Inflammatory macrophage (primary cell): ENCODE measurements at places on chromosomes 3 and 15.

DNA sequence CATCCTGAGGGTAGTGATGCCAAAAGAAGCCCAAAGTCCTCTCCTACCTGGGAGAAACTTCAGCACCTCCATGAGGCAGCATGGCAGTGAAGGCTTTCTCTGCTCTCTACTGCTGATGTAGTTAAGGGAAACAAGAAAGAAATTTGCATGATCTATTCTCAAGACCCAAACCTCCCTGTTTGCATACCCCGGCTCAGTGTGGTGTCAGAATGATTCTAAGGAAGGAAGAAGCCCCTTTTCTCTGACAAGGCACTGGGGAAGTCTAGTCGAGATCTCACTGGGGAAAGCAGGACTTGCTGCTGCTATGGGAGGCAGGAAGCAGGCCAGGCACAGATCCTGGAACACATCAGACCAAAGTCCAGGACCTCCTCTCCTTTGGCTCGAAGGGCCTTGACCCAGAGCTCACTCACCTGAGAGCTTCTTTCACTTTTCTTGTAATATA is 89.4 kb upstream of the ICE2 start:
- DNase-seq: no peak

GRCh38 chr3:177978946-177979345 is 557.3 kb upstream of the KCNMB2 start:
- DNase-seq: no peak

- no peak for DNase-seq
Observed at GRCh38 chr15:75687486-75688277, 25.0 kb downstream of the CSPG4 start.

GRCh38 chr3:194951931-194952582 is 266.4 kb downstream of the FAM43A start:
- DNase-seq: no peak

DNA sequence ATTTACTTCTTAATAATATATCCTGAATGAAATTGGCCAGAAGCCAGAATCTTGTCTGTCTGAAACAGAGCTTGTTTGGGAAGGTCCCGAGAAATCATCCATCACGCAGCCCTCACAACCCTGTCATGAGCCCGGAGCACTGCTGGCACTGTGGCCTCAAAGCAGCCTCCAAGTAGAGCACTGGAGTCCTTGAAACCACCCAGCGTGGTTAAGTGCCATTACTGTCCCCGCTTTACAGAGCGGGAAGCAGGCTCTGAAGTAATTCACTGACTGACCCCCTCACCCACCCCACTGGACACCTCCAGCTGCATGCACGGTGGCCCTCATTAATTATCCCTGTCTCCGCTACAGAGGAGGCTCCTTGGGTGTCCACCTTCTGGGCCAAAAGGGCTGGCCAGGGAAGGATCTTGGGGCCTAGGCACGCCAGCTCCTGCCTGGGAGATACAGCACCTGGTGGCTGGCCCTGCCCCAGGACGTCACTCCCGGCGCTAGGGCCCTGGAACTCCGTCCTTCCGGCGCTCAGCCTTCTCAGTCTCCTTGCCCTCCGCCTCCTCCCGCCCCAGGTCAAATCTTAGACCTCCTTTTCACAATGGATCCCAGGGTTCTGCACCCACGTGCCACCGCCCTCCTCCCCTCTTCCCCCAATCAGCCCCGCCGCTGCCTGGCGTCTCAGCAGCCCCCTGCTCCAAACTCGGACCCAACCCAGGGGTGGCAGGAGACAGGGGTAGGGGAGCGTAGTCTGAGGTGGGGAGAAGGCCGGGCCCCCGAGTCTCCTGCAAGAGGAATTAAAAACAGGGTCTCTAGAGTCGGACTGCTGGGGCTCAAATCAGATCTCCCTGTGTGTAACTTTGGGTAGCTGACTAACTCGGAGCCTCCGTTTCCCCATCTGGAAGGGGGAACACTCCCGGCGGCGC is 1.1 kb downstream of the TKT start:
- DNase-seq: peak; percentile 46

- DNase-seq: peak; percentile 69
Observed at GRCh38 chr3:153026026-153026425, 136.0 kb upstream of the RAP2B start.

GRCh38 chr3:8647137-8647985 is 2.8 kb upstream of the SSUH2 start:
- DNase-seq: no peak

- DNase-seq: no peak
Observed at GRCh38 chr3:167691366-167691765, 37.6 kb upstream of the WDR49 start.

- DNase-seq: no peak
Observed at GRCh38 chr3:76565496-76566210, 474.2 kb upstream of the ROBO2 start.

DNA sequence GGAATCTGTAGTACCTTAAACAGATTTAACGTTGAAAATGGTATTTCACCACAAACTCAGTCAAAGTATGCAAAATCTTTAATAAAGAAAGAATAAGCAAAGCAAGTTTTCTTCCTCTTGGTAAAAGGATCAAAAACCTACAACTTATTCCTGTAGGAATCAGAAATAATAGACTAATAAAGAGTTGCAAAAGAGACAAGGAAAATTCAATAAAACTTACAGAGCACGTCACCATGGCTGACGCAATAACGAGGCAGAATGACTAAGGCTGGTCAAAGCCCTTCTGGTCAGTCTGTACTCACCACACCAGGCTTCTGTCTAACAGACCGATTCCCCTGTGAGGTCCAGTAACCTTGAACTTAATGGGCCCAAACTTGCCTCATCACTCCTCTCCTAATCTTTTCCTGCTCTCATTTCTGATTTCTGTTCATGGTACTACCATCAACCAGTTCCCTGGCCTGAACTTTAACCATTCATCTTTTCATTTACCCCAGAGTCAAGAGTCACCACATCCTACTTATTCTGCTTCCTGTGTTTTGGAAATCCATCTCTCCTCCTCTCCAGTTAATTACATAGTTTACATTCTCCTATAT is 5.0 kb downstream of the MASP1 start:
- peak; percentile 17 for DNase-seq

- DNase-seq: peak; percentile 84
Observed at GRCh38 chr3:16849229-16849628, 35.5 kb upstream of the PLCL2 start.

DNA sequence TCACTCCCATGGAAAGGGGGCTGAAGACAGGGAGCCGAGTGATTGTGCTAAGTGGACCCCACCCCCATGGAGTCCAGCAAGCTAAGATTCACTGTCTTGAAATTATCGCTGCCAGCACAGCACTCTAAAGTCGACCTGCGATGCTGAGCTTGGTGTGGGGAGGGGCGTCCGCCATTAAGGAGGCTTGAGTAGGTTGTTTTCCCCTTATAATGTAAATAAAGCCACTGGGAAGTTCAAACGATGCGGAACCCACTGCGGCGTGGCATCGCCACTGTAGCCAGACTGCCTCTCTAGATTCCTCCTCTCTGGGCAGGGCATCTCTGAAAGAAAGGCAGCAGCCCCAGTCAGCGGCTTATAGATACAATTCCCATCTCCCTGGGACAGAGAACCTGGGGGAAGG is 10.9 kb upstream of the SRGAP3 start:
- no peak for DNase-seq

DNA sequence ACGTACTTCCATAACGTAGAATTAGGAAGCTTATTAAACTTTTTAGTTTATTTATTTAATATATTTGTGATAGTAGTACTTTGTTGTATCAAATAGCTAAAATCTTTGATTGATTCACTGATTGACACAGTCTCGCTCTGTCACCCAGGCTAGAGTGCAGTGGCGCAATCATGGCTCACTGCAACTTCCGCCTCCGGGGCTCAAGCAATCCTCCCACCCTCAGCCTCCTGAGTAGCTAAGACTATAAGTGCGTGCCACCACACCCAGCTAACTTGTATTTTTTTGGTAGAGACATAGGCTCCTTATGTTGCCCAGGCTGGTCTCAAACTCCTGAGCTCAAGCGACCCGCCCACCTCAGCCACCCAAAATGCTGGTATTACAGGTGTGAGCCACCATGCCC is 5.7 kb downstream of the APH1B start:
- DNase-seq: peak; percentile 92

DNA sequence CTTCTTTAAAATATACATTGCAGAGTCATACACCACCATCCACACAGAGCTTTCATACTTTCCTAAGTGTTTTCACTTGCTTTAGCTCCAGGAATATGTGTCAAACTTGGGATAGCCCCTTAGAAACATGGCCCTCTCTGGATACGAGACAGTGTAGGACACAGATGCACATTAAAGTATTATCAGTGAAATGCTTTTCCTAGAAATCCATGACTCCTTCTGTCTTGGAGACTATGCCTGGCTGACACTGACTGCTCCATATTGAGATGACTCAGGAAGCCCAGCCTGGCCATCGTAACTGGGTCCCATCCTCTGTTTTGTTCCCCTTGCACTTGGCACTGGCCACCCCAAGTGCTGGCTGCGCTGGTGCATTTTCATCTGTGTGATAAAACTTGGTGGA is 204.8 kb downstream of the PDZRN3 start:
- DNase-seq: no peak

GRCh38 chr3:64651303-64651702 is 36.5 kb downstream of the ADAMTS9 start:
- DNase-seq: no peak

- DNase-seq: peak; percentile 68
Observed at GRCh38 chr3:48268936-48269561, 28.1 kb downstream of the ZNF589 start.

DNA sequence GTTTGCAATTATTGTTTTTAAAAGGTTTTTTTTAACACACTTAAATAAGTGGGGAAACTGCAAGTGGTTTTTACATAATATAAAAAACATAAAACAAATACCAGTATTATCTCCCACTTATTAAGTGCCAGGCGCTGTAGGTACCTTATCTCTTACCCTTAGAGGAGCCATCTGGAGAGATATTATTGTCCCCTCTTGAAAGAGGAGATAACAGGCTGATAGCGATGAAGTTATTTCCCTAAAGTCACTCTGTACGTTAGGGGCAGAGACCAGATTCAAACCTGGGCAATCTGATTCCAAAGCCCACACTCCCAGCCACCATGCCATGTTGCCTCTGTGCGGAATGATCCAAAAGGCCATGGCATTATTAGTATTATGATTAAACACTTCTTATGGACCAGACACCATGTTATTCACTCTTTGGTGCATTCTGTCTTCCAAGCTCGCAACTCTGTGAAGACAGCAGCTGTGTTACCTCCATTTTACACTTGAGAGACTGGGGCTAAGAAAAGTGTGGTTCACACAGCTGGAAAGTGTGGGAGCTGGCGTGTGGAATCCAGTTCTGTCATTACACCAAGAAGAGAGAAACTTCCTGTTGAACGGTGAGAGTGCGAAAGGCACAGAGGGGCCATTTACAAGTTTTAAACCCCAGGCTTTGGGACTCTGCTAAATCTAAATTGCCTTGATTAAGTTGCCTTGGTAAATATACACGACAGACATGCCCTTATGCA is 79.9 kb upstream of the MITF start:
- no peak for DNase-seq

DNA sequence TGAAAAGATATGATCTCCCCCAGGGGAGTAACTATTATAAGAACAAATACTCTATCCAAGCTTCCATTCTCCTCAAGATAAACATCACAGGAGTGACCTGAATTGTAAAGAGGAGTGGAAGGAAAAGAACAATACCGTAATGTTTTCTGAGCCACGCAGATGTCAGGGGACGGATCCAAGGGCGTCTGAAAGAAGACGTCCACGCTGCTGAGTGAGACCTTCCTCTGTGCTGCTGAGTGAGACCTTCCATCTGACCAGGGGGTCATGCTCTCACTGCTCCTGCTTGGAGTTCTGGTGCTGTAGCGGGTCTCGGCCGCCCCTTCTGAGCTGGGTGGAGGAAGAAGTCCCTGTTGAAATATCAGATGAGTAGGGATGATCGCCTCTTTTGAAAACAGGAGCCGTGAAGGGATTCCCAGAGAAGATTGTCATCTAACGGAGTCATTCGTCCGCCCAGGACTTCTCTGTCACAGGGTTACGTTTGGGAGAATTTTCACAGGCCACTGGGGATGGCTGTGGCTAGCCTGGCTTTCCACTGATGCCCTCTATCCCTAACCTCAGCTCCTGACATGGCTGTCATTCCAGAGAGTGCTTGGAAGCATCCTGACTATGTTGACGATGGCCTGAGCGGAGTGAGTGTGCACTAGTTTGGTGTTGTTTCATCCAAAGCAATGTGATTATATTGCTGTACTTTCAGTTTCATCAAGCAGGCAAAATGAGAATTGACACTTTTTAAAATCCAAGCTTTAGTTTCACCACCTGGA is 184.9 kb downstream of the APBA2 start:
- DNase-seq: no peak

DNA sequence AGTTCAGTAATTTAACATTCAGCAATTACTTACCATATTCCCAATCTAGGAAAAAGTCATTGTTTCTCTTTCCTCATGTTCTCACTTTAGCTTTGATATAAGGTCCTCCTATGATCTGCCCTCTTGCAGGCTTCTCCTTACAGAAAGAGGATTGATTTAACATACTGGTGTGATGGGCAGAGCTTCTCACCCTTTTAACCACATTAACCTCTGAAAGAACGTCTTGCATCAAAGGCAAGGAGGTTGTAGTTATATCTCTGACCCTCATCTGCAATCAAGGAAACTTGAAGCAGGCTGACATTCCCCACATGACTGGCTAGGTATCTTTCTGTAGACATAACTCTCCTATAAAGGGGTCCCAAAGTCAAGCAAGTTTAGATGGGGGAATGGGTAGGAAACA is 39.5 kb downstream of the BTLA start:
- DNase-seq: no peak

DNA sequence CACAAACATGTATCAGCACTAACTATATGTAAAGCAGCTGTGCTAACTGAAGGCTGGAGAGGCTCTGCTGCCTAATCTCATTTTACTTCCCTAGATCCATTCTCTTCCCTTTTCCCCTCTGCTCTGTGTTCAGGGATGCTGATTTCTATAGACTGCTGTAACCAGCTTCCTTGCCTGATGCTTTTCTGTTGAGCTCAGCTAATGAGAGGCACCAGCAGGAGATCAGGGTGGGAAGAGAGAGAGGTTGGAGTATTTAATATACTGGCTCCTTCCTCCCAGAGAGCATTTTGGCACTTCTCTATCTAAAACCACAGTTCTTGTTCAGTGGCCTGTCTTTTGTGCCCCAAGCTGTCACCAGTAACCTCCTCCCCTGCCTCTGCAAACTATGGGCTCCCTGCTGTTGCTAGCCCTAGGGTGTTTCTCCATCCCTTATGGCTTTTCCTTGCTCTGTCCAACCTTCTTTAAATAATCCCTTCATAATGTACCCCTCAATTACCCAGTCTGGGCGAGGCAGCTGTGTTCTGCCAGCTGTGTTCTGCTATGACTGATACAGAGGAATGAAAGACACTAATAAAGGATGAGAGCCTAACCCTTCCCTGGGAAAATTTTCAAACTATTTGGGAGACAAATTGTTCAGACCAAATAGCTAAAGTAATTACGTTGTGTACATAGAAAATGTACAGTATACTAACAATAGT is 69.5 kb downstream of the CADPS start:
- DNase-seq: no peak

DNA sequence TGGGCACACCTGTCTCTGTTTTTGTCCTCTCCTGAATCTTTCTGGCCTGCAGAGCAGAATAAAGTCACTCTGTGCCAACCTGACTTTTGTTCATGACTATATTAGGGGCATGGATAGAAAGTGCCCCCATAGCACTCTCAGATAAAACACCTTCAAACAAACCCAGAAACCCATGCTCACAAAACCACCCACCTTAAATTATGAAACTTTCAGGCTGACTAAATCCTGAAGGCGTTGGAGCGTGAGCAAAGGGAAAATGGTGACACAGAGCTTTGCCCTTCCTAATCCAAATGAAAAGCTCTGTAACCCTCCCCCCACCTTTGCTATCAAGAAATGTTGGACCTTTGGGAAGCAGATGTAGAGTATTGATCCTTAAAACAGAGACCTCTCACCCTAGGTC is 138.9 kb downstream of the IGF1R start:
- peak; percentile 79 for DNase-seq

GRCh38 chr3:62898530-62899496 is 23.6 kb upstream of the CADPS start:
- no peak for DNase-seq
